ENCODE measurements at places on chromosomes 6 and 20.
A peak's percentile ranks its signal among the peaks of the same experiment; 100 is the strongest.

- no peak overlapping the region for H3K27ac ChIP-seq
- H3K4me1 ChIP-seq = no peaks in the 10 kb centered on the region
- H3K27me3 ChIP-seq = no peaks in the 10 kb centered on the region
- H3K36me3 ChIP-seq = no peaks in the 10 kb centered on the region
These were observed 56.1 kb downstream of the DCBLD1 start for GRCh38 chr6:117538615-117539014.

GRCh38 chr6:57162516-57162915 is 9.6 kb upstream of the BAG2 start:
- no peak overlapping the region for H3K4me3 ChIP-seq
- no peaks in the 10 kb centered on the region for H3K4me1 ChIP-seq
- H3K27me3 ChIP-seq = no peaks in the 10 kb centered on the region
- peaks cover 7% of the 10 kb centered on the region for H3K36me3 ChIP-seq
- H3K27ac ChIP-seq = no peak overlapping the region

DNA sequence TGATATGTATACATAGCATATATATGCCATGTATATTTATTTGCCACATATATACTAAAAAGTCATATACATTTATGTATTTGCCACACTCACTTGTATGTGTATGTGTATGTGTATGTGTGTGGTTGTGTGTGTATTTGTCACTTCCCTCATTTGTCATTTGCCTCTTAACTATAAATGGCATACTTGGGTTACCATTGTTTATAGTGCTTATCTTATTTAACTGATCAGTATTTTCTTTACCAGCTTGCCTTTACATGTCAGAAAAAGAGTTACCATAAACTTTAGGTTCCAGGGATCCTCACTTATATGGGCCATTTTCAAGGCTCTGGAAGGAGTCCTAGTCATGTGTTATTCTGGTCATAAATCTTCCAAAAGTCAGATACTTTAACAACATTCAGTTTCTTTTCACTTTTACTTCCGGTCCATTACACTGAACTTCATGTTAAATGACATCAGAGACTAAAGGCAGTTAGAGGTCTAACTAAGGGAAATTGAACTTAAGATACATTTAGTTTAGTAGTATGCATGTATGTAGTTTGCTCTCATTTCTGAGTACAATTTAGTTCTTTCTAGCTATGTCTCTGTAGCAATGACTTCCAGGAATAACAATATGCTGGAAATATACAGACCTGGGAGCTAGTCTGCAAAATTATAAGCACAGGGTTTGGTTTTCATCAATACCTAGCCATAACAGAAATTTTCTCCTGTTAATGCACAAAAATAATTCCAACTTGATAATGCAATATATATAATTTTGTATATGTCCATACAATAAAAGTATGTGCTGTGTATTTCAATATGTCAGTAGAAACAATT is 33.7 kb upstream of the HIVEP1 start:
- H3K4me3 ChIP-seq = no peak overlapping the region
- H3K4me1 ChIP-seq = no peaks in the 10 kb centered on the region

GRCh38 chr20:1934156-1934555 is 38.9 kb downstream of the SIRPA start:
- no peaks in the 10 kb centered on the region for H3K4me1 ChIP-seq
- peak overlapping the region; percentile 64 for H3K27ac ChIP-seq
- DNase-seq = no peak
- no peaks in the 10 kb centered on the region for H3K27me3 ChIP-seq
- H3K4me3 ChIP-seq = no peak overlapping the region
- H3K36me3 ChIP-seq = no peaks in the 10 kb centered on the region

DNA sequence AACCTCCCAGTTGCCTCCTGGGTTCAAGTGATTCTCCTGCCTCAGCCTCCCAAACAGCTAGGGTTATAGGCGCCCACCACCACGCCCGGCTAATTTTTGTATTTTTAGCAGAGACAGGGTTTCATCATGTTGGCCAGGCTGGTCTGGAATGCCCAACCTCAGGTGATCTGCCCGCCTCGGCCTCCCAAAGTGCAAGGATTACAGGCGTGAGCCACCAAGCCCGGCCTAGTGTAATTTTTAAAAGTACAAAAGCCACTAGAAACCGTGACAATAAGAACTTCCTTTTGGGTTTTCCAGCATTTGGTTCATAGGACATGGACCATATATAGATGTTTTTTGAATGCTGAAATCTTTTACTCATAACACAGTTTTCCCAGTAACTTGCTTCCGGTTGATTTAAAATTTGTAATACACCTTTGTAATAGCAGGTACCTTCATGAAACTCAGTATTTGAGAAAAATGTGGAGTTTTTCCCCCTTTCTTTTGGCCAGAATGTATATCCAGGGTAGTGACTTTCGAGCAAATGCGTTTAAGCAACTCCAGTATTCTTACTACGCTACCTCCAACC is 467 bp downstream of the PXT1 start:
- peak overlapping the region; percentile 97 for H3K27ac ChIP-seq
- no peak for DNase-seq
- H3K36me3 ChIP-seq = no peaks in the 10 kb centered on the region
- H3K4me3 ChIP-seq = peak overlapping the region; percentile 97
- no peaks in the 10 kb centered on the region for H3K27me3 ChIP-seq

GRCh38 chr6:109252261-109253041 is 129.8 kb downstream of the CD164 start:
- H3K4me3 ChIP-seq = no peak overlapping the region
- no peak overlapping the region for H3K27ac ChIP-seq
- H3K4me1 ChIP-seq = peaks cover 13% of the 10 kb centered on the region
- no peaks in the 10 kb centered on the region for H3K27me3 ChIP-seq

All from sigmoid colon (tissue), 7 donors.